ENCODE measurements at places on chromosomes 6 and 20.

DNA sequence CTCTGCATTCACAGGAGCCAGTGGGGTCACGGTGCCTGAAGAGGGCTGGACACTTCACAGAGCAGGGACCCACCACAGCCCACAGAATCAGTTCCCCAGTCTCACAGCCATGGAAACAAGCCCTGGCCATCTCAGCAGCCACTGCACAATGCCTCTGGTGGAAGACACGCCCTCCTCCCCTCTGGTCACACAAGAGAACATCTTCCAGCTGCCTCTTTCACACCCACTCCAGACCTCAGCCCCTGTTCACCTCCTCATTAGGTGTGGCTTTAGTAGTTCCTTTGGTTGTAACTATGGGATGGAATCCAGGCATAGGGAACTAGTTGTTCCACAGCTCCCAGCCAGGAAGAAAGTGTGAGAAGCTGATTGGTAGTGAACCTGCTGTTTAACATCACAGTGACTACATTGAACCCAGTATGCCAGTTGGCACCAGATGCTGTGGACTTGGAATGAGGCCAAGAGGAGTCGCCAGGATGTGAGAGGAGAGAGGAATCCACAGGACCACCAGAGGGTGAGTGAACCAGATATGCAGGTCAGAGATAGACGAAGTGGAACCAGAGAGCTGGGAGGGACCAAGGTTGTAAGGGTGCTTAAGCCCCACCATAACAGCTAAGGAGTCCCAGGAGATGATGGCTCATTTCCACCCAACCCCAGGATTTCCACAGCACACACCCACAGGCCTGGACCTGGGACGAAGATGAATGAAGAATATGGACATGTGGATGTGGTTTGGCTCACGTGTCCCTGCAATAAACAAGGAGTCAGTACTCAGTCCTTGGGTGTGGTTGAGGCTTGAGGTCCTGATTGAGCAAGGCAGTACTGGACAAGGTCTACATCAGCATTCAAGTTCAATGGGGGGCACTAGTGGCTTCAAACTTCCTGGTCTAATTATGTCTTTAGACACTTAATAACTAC is 8.8 kb upstream of the BTN3A3 start:
- DNase-seq: no peak

DNA sequence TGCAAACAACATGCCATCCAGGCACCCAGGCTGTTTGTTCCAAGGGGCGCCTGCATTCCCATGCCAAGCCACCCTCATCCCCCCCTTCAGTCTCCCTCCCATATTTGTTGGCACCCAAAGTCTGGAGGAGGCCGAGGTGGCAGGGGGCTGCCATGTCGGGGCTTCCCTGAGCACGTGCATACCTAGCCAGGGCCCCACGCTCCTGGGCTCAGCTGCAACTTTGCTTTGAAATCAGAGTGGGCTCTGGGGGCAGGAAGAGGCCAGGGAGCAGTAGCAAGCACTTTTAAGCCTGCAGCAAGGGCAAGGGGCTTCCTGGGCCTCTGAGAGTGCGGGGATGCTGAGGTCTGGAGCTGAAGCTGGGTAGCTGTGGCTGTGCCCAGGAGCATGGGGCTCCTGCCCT is 655.9 kb upstream of the EYS start:
- no peak for DNase-seq

DNA sequence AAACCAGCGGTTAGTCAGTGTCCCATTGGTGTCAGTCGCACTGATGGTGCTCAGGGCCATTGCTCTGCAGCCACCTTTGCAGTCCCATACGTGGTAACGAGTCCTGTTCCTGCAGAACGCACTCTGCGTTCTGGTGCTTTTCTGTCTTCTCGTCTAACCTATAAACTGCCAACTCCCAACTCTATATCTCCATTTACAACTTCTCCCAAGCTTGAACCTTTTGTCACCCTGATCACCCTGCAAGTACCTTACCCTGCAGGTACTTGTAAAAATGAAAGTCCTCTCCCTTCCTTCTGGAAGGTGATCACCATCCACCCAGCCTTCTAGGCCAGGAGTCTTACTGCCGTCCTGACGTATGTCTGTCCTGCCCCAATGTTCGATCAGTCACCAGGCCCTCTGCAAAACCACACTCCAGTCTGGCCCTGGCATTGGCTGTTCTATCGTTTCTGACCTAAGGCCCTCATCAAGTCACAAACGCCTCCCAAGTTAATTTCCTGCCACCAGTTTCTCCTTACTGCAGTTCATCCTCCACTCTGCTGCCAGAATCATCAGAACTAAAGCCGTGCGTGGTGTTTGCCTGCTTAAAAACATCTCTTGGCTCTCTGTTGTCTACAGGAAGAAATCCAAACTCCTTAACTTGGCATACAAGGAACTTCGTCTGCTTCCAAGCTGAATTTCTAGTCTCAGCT is 7.9 kb downstream of the RREB1 start:
- no peak for DNase-seq

DNA sequence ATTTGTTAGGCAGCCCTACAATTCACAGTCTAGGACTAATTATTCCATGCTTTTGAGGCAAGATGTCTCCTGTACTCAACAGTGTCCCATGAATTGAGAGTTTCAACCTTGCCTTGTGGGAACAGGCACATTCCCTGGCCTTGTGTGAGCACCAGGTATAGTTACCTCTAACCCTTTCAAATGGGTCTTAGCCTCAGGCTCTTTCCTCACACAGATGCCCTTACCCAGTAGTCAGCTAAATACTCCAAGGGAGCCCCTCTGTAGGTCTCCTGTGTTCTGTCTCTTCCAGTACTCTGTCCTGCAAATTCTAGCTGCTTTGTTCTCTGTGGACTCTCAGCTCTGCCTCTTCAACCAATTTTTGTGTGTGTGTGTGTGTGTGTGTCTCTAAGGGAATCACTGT is 135.3 kb downstream of the ZFAND3 start:
- DNase-seq: no peak

DNA sequence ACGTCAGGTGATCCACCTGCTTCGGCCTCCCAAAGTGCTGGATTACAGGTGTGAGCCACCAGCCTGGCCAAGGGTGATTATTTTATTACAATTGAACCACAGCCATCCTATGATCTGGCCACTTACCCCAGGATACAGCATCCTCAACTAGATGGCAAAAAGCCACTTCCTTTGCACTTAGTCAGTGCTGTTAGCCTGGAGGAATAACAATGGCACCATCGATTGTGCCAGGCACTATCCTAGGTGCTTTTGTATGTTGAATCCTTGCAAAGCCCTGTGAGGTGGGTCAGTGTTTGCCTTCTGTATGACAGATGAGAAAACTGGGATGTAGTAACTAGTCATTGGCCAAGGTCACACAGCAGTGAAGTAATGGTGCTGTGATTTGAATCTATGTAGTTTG is 11.2 kb upstream of the TTPAL start:
- no peak for DNase-seq
